ENCODE measurements at places on chromosomes 13 and 19.

DNA sequence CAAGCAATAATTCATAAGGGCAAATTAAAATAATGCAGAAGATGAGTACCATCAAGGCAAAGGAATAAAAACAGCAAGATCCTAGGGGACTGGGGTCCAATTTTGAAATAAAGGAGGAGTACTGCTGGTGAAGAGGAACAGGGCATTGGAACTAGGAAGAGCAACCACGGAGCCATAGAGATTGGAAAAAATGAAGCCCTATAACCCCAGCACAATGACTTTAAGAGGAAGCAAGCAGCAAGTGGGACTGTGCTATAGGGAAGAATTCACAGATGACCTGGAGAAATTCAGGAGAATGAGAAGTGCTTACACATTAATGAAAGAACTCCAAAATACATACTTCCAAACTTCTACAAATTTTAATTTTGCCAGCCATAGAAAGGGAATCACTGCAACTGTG lies 44.9 kb upstream of the ITM2B start:
- DNase-seq, result no peak

- DNase-seq, result no peak
These were observed 38.0 kb downstream of the PHF11 start for GRCh38 chr13:49533591-49534269.

- DNase-seq, result no peak
These were observed 42.2 kb downstream of the CCNE1 start for GRCh38 chr19:29854033-29854432.

DNA sequence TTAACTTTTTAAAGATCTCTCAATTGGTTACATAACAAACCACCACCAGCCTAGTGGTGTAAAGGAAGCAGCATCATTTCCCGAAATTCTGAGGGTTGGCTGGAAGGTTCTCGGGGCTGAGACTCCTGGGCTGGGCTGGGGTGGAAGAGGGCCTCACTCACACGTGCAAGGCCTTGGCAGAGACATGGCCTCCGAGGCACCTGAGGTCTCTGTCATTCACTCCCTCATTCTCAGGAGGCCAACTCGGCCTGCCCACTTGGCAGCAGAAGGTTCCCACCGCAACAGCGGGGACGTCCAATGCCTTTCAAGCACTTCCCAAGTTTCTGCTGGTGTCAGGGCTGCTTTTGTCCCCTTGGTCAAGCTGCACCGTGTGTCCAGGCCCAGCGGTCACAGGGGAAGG lies 18.6 kb upstream of the RASA3 start:
- no peak for DNase-seq

GRCh38 chr13:25990801-25991200 lies 61.0 kb downstream of the SHISA2 start:
- DNase-seq, result no peak
